OCI-LY7 (cell line): ENCODE measurements at places on chromosomes 7 and 10. TPM values are rescaled to one million over a fixed set of nuclear protein-coding genes. Genes with fewer than 3 reads are reported as not detected.
A peak's percentile ranks its signal among the peaks of the same experiment; 100 is the strongest.

DNA sequence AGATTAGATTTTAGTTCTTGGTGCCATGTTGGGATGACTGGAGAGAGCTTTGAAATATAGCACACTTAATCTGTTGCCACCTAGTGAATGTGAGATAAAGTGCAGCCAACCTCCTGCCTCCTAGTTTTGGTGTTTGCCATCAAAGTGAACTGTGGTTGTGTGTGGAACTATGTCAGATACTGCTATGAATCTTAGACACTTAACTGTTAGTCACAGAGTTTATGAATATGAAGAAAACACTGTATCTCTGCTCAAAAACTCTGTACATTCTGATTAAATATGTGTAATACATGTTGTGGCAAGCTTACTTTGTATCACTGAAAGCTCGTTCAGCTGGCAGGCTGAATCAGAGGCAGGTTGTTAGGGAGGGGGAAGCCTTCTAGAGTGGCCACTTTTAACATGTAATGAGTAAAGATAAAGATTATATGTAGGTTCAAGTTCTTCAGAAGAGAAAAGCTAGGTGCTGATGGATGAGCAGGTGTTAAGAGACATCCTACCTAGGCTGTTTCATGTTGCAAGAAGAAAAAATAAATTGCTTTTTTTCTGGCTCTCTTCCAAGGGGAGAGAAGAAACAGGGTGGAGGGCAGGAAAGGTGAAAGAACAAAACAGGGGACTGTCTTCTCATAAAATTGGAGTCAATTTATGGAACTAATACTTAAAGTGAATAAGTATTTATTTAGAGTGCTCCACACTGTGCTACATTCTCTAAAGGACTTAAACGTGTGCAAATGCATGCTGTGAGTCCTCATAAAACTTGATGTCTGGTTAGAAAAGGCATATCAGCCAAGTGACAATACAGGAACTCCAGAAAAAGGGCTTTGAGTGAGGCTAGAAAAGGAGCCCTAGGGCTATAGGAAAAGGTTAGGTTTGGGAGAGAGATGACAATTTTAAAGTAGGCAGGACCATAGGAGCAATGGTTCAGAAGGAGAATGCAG lies 14.1 kb upstream of the LAMB1 start:
- peak; percentile 14 for DNase-seq

Gene TEX47
- total RNA-seq: not detected in 2 replicates

Gene AKR1B15
- total RNA-seq: not detected in 2 replicates

- DNase-seq: peak; percentile 91
These were observed 67.5 kb downstream of the CUX1 start for GRCh38 chr7:101884671-101885596.

Gene PIP
- not detected in 2 replicates for total RNA-seq

- peak; percentile 8 for DNase-seq
These were observed 62.3 kb upstream of the CTBP2 start for GRCh38 chr10:125222515-125223308.

Gene CRYGN
- not detected in 2 replicates for total RNA-seq

DNA sequence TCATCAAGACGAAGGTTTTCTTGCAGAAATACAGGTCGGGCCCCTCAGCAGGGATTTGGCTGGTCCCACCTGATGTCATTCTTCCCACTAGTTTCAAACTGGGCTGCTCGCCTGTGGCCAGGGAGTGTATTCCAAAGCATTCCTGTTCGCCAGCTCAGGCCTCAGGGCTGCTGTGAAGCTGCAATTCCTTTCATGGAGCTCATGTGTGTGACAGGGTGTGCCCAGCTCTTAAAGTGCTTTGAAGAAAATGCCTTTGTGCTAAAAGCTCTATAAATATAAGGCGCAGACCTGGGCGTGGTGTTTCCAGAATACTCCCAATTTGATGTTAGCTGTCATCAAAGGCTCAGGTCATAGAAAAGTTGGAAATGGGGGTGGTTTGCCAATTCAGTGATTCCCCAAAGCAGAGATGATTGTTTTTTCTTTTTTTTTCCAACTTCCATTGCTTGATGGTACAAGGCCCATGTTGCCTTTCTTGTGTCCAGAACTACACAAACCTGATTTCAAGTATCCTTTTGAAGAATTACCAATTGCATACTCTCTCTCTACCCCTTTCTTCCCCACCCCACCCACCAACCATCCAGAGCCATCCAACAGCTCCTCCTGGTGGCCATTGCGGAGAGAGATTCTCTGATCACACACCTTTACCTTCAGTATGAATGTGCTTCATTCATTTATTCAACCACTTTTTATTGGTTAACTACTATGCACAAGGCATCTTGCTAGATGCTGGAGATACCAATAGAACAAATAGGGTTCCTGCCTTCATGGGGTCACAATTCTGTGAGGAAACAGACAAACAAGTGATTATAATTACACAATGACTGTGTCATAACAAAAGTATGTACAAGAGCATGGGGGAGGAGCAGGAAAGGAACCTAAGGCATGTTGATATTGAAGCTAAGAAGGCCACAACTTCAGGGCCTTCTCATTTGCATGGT lies 297.3 kb upstream of the LYZL1 start:
- DNase-seq: peak; percentile 41

Gene IQUB
- 0.32 and 0.42 TPM in 2 replicates for total RNA-seq

Gene CHAT
- total RNA-seq: not detected in 2 replicates
